HS-5 (cell line): ENCODE measurements at places on chromosomes 3 and 15.

DNA sequence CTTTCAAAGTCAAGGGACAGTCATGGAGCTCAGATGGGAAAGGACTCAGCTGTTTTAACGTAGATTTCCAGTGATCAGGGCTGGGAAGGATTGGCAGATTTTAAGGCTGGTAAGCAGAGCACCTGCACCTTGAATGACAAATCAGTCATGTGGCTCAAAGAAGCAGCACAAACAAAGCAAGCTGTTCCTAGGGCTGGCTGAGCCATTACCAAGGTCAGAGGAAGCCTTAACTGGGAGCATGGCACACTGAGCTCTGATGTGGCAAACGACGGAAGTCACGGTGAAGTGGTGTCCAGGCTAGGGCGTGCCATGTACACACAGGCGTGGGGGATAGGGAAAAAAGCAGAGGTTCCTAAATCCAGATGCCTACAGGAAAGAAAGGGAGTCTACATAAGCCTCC lies 84.6 kb upstream of the PFN2 start:
- DNase-seq: no peak

- DNase-seq: no peak
Measured at GRCh38 chr15:99550077-99550476, 15.7 kb upstream of the MEF2A start.

DNA sequence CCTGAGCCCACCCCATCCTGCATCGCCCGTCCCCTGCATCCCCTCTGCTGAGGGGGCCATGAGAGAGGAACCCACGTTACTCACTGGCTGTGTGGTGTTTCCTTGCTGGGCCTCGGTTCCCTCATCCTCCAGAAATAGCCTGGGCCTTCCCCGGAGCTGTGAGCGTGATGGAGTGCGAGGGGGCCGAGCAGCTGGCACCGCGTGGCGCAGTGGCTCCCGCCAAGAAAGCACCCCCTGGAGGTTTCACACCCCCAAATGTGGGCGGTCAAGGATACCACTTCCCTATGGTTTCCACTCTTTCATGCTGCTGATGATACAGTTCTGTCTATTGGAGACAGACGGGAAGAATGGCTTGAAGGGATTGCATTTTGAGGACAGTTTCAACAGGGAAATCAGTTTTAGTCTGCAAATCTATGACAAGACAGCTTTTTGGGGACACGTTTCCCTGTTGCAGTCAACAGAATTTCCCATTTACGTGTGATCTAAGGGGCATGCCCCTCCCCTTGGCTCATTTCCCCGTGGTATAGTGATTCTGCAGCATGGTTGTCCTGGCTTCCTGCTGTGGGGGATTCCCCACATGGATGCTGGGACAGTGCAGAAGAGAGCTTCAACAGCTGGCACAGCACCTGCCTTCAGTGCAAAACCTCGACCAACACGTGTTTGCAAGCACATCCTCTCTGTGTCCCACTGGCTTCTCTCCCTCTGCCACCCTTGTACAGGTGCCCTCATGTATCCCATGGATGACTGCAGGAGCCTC lies 377.5 kb downstream of the LRTM1 start:
- no peak for DNase-seq

GRCh38 chr3:117181222-117181621 lies 471.6 kb downstream of the TUSC7 start:
- no peak for DNase-seq

DNA sequence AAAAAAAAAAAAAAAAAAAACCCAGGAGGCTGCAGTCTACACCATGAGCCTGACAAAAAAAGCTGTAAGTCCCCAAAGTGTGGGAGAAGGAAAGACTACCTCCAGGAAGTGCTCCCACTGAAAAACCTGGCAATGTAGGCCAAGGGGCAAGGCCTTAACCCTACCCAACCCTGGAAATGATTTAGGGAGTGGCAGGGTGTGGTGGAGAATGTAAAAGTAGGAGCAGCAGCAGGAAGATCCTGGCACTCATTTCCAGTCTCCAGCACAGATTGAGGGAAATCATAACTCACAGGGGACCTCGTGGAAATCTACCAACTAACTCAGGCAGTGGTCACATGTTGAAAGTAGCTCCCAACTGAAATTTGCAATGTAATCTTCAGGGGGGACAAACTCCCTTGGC lies 839.5 kb downstream of the EPHA3 start:
- no peak for DNase-seq
